ENCODE measurements at places on chromosomes 2 and 18. TPM values are rescaled to one million over a fixed set of nuclear protein-coding genes. Genes with fewer than 3 reads are reported as not detected.

GRCh38 chr18:62545098-62545497, 22.3 kb downstream of the ZCCHC2 start:
- DNase-seq, result no peak

- peak; percentile 78 for DNase-seq
These were observed 29.7 kb downstream of the NOL10 start for GRCh38 chr2:10659898-10660568.

- no peak for DNase-seq
These were observed 74.5 kb downstream of the LRRFIP1 start for GRCh38 chr2:237701859-237702390.

- no peak for DNase-seq
These were observed 950.7 kb upstream of the PIK3C3 start for GRCh38 chr18:41004324-41004723.

DNA sequence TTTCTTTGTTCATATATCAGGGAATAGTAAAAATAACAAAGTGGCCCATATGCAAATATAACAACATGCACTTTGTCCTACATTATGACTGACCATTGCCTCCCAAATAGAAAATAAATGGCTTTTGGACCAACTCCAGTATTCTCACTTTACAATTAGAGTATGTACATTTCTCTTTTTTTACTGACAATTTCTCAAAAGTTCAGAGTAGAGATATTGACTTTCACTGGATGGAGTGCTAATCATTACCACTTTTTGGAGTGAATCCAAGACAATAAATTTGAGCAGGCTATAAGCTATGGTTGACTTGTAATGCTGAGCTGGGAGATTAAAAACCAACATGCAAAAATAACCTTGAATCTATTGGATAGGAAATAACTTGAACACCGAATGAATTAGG, 987.4 kb downstream of the SUCLG1 start:
- DNase-seq, result no peak

DNA sequence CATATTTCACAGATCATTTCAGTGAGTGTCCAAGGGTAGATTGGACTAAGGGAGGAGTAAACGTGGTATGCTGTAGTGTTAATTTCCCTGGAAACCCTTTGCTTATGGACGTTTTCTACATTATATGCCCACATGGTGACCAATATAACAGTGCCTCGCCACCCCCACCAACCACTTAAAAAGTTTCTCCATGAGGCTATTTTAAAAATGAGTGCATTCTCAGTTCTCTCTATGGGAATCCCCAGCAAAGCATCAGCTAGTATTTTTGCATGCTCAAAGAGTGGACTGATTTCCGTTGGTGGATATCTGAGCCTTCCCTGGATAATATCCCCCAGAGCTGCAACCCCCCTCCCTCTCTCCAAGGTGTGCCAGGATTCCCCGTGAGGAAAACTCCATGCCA, 73.2 kb downstream of the TGFA start:
- DNase-seq, result no peak

- no peak for DNase-seq
These were observed 68.6 kb downstream of the COL6A3 start for GRCh38 chr2:237345411-237345810.

DNA sequence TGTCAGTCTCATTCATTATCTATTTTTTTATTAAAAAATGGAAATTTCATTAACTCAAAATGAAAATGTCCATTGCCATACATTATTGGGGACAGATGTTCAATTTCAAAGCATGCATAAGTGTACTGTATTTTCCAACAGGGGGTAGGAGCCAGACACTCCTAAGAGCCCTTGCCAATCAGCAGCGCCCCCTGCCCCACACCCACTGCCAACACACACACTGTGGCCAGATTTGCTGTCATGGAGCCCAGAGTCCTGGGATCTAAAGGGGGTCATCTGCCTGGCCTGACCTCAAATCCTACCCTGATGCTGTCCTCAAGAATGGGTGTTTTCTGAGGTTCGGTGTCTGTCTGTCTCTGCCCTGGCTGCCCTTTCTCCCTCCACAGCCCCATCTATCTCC, 162.2 kb upstream of the TWIST2 start:
- DNase-seq, result no peak

DNA sequence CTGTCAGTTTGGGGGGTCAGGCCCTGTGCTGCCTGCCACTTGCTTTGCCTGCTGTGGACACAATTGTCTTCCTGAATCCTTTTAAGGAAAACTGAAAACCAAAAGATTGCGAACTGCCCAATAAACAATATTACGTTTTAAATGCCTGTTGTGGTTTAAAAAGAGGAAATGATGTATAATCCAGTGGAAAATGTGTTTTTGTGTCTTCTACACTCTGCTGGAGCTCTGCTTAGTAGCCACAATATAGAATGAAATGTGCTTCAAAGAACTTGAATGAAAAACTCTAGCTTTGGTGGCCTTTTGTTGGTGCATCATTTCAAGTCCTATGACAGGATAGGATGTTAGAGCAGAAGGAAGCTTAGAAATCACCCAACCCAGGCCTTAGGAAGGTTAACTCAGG, 23.2 kb upstream of the CABYR start:
- no peak for DNase-seq

GBX2 gene
- 1.2 TPM for total RNA-seq

PAX8 gene
- 1.4 TPM for total RNA-seq

NDUFV2 gene
- total RNA-seq, result 133 TPM

CNTNAP5 gene
- 22.0 TPM for total RNA-seq

SLC8A1 gene
- total RNA-seq, result 1.9 TPM
